ENCODE measurements at places on chromosomes 4 and X. TPM values are rescaled to one million over a fixed set of nuclear protein-coding genes. Genes with fewer than 3 reads are reported as not detected.

DNA sequence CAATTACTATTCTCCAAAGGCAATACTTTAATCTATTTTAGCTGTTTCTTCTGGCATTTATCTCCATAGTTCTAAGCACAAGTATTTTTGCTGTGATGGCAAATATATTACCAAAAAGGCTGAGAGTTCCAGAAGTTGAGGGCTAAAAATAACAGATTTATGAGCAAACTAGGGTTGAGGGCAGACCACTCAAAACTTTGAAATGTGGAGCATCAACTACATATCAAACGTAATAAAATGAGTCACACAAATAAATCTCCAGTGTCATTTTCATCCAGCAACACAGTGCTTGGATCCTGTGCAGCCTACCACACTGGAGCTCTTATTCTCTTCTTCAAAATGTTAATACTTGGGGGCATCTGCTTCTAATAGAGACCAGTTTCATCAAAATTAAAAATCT is 163.9 kb downstream of the HS3ST1 start:
- H3K36me3 ChIP-seq, result no peaks in the 10 kb centered on the region
- H3K4me1 ChIP-seq, result no peaks in the 10 kb centered on the region
- DNase-seq, result no peak
- H3K27me3 ChIP-seq, result no peaks in the 10 kb centered on the region

Gene TEX13C
- polyA plus RNA-seq, result not detected

Gene MAGEB1
- polyA plus RNA-seq, result not detected

DNA sequence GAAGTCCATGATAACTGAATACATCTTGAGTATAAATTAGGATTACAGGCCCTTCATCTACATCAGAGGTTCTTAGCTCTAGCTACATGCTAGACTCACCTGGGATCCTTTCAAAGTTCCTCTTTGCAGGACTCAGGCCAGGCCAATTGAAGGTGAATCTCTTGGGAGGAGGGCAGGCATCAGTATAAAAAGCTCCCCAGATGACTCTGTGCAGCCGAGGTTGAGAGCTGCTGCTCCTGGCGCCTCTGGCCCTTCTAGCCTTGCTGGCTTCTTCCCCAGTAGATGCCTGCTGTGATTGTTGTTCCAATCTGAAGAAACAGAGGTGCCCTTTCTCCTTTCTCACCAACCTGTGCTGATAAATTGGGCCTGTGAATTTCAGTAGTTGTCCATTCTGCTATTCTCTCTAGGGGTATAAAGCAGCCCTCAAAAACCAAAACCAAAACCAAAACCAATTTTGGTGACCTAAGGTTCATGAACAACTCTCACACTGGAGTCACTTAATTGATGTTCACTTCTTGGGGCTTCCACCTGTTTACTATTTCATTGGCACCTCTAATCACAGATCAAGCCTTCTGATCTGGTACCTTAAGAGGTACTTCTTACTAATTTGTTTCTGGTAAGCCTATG is 78.7 kb downstream of the SUPT20HL2 start:
- no peaks in the 10 kb centered on the region for H3K27me3 ChIP-seq
- H3K4me1 ChIP-seq, result no peaks in the 10 kb centered on the region
- H3K27ac ChIP-seq, result no peak overlapping the region
- DNase-seq, result no peak
- no peaks in the 10 kb centered on the region for H3K36me3 ChIP-seq

GRCh38 chrX:11954176-11954575 is 184.1 kb upstream of the FRMPD4 start:
- no peak overlapping the region for H3K4me3 ChIP-seq
- no peak for DNase-seq
- H3K27ac ChIP-seq, result no peak overlapping the region
- H3K36me3 ChIP-seq, result no peaks in the 10 kb centered on the region
- no peaks in the 10 kb centered on the region for H3K4me1 ChIP-seq

Gene BEX5
- polyA plus RNA-seq, result 7.5 TPM

DNA sequence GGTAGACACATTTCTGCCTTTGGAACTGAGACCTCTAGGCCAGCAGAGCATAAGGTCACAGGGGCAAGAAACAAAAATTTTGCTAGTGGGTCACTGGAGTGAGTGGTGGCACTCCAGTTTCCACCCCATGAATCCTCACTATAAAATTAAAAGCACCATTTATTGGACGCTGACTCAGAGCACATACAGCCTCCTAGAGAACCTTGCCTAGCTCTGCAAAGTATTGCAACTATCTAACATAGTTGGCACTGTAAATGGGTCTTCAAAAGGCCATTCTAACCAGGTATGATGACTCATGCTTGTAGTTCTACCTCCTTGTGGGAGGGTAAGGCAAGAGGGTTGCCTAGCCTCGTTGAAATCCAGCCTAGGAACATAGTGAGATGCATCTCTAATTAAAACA is 25.1 kb downstream of the RRAGB start:
- no peaks in the 10 kb centered on the region for H3K27me3 ChIP-seq
- DNase-seq, result no peak
- H3K4me1 ChIP-seq, result no peaks in the 10 kb centered on the region
- H3K36me3 ChIP-seq, result peaks cover 4% of the 10 kb centered on the region

GRCh38 chrX:118520216-118521206 is 24.9 kb downstream of the DOCK11 start:
- DNase-seq, result no peak
- peaks cover 79% of the 10 kb centered on the region for H3K4me1 ChIP-seq
- no peaks in the 10 kb centered on the region for H3K27me3 ChIP-seq
- H3K4me3 ChIP-seq, result no peak overlapping the region

DNA sequence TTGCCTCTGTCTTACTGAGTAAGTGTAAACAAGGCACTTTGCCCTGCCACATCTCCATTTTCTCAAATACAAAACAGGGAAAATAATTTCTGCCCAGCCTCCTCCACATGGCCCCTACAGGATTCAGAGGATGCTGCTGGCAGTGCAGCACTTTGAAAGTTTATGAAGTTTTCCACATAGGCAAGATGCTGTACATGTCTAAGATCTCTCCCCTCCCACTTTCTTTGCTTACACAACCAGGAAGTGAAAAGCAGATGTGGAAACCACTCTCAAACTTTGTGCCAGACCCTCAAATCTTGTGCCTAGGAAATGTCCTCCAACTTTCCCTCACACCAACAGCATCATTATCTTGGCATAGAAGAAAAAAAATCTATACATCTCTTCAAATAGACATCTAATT is 257.0 kb upstream of the LDB2 start:
- H3K27me3 ChIP-seq, result no peaks in the 10 kb centered on the region
- H3K4me1 ChIP-seq, result no peaks in the 10 kb centered on the region

- no peak overlapping the region for H3K27ac ChIP-seq
- no peaks in the 10 kb centered on the region for H3K36me3 ChIP-seq
- H3K27me3 ChIP-seq, result no peaks in the 10 kb centered on the region
- no peak for DNase-seq
- no peak overlapping the region for H3K4me3 ChIP-seq
- H3K4me1 ChIP-seq, result peaks cover 17% of the 10 kb centered on the region
These were observed 13.9 kb upstream of the TLR1 start for GRCh38 chr4:38818441-38818976.

Gene ESX1
- not detected for polyA plus RNA-seq

DNA sequence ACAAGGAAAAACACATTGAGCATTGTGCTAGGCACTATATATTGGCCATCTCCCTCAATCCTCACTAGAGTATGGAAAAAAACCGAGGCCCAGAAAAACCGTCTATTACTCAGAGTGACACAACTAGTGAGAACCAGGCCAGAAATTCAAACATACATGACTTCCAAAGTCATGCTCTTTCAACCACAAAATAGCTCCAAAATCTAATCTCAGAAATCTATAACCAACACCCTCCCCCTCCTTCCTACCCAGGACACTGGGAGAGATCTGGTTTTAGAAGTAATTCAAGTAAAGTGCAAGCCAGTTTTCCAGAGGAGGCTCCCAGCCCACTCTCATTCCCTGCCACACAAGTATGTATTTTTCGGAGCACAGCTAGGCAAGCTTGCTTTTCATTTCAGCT is 7.6 kb downstream of the HS3ST1 start:
- no peak overlapping the region for H3K4me3 ChIP-seq
- H3K36me3 ChIP-seq, result no peaks in the 10 kb centered on the region
- no peak overlapping the region for H3K27ac ChIP-seq

DNA sequence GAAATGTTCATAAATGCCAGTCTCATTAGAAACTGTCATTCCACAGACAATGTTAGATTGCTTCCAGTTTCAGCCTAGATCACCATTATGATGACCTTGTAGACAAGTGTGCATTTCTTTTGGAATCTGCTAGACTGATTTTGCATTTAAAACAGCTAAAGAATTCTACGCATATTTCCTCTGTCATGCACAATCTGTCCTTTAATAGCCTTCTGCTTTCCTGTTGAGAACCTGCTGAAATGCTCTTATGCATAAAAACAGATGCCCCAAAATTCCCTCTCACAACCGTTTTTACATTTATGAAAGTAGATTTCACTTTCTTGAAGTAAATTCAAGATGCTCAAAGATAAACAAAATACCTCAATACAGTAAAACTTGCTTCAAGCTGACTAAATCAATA is 673.3 kb downstream of the GALNTL6 start:
- no peaks in the 10 kb centered on the region for H3K4me1 ChIP-seq
- H3K4me3 ChIP-seq, result no peak overlapping the region
- no peaks in the 10 kb centered on the region for H3K36me3 ChIP-seq

Gene EPGN
- polyA plus RNA-seq, result not detected

DNA sequence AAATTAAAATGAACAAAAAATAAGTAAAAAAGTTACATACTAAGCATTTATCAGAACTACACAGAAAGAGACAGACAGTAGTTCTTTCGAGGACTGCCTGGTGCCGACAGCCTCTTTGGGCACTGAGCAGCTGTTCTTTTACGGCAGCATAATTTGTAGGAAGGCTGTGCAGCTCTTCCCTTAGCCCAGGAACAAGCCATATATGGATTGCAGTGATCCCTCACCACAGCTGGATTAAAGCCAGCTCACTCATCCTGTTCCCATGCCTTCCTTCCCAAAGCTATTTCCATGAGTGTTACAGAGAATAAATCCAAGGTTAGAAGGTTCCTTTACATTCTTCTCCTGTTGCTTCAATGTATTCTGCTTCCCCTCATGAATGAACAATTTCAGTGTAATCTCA is 71.7 kb downstream of the DDX60L start:
- H3K36me3 ChIP-seq, result peaks cover 27% of the 10 kb centered on the region
- no peaks in the 10 kb centered on the region for H3K4me1 ChIP-seq
- no peak overlapping the region for H3K4me3 ChIP-seq
- DNase-seq, result no peak
- H3K27me3 ChIP-seq, result no peaks in the 10 kb centered on the region

- H3K4me1 ChIP-seq, result no peaks in the 10 kb centered on the region
- H3K27ac ChIP-seq, result no peak overlapping the region
- DNase-seq, result no peak
- no peak overlapping the region for H3K4me3 ChIP-seq
- H3K36me3 ChIP-seq, result no peaks in the 10 kb centered on the region
These were observed 20.7 kb upstream of the CSN1S1 start for GRCh38 chr4:69910016-69910782.

Gene MAGEB2
- not detected for polyA plus RNA-seq

Gene C4orf51
- polyA plus RNA-seq, result not detected

GRCh38 chr4:137909529-137910309 is 332.4 kb downstream of the SLC7A11 start:
- no peaks in the 10 kb centered on the region for H3K27me3 ChIP-seq
- no peak for DNase-seq
- H3K4me1 ChIP-seq, result no peaks in the 10 kb centered on the region
- no peaks in the 10 kb centered on the region for H3K36me3 ChIP-seq
- no peak overlapping the region for H3K4me3 ChIP-seq

GRCh38 chr4:165190591-165191347 is 16.6 kb upstream of the KLHL2 start:
- H3K4me3 ChIP-seq, result no peak overlapping the region
- H3K36me3 ChIP-seq, result no peaks in the 10 kb centered on the region
- no peak for DNase-seq
- H3K27me3 ChIP-seq, result no peaks in the 10 kb centered on the region

Data from CD4-positive, alpha-beta memory T cell (primary cell).